ENCODE measurements at places on chromosomes 7 and 10.

DNA sequence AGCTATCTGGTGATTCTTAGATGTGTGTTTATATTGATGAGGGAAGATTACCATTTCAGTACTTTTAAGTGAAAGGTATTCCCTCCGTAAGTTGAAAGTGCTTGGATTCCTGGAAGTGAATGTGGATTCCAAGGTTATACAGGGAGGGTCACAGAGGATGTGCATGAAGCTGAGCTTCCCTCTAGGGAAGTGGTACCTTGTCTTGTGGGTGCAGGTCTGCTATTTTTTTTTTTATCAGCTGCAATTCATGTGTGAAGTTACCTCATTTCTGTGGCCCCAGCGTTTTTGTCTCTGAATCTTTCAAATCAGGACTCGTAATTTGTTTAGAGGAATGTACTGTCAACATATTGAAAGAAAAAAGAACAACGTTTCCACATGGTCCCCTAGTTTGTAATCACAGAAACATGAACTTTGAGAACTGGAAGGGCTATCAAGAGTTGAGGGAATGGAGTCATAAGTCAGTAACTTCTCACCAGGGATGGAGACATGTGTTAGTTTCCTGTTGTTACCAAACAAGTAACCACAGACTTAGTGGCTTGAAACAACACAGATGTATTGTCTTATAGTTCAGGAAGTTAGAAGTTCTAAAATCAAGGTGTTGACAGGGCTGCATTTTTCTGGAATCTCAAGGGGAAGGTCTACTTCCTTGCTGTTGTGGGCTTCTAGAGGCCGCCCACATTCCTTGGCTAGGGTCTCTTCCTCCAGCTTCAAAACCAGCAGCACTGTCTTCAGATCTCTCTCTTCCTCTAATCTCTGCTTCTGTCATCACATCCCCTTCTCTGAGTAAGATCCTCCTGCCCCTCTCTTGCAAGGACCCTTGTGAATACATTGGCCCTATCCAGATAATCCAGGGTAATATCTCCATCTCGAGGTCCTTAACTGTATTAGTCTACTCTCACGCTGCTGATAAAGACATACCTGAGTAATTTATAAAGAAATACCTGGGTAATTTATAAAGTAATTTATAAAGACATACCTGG lies 64.4 kb downstream of the RAB18 start:
- DNase-seq = peak; percentile 78

GRCh38 chr10:126691456-126691855 lies 21.0 kb upstream of the C10orf90 start:
- no peak for DNase-seq

GRCh38 chr7:19964246-19964645 lies 190.8 kb upstream of the TMEM196 start:
- DNase-seq = peak; percentile 51

- no peak for DNase-seq
Measured at GRCh38 chr10:129586898-129587443, 119.9 kb downstream of the MGMT start.

GRCh38 chr7:45133352-45133751 lies 21.9 kb upstream of the TBRG4 start:
- no peak for DNase-seq
